ENCODE measurements at places on chromosomes 6 and 20.

- DNase-seq = no peak
These were observed 123.2 kb downstream of the ELOVL4 start for GRCh38 chr6:79824202-79824601.

DNA sequence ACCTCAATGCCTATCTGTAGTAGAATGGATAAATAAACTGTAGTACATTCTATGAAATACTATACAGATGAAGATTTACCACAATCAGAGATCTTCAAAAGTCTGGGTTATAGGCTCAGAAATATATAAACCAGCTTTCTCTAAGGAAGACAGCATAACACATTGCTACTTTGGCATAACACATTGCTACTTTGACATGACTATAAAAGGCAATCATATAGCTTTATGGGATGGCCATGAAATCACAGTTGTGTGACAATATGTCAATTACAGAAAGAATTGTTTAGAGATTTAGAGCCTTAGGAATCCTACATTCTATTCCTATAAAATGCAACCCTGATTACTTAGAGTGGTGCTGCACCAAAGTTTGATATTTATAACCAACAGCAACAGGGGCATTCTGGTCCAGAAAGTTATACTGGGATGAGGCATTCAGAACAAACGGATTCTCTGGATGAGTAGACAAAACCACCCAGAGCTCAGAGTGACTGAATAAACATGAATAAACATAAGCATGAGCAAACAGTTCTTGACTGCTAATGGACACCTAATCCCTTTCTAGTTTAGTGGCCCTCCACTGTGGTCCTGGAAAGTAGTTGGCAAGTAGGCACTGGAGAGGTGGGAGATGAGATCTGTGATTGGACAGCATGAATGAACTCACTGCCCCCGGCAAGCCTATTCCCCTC lies 12.0 kb downstream of the TTI1 start:
- DNase-seq = no peak

DNA sequence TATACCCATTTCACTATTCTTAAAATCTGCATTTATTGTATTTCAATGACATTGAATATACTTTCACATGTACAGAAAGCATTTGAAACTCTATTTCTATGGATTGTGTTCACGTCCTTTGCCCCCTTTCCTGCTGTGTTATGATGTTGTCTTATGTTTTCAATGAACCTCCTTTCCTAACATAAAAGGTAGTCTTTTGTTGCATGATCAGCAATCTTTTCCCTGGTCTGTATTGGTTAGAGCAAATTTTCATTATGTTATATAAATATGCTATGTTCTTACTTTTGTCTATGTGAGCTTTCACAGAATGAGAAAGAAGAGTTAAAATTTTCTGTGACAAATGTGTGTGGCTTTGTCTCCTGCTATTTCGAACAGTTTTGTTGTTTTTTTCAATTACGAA lies 73.1 kb downstream of the KIF16B start:
- DNase-seq = no peak

GRCh38 chr20:57219071-57219677 lies 47.3 kb downstream of the BMP7 start:
- DNase-seq = no peak

DNA sequence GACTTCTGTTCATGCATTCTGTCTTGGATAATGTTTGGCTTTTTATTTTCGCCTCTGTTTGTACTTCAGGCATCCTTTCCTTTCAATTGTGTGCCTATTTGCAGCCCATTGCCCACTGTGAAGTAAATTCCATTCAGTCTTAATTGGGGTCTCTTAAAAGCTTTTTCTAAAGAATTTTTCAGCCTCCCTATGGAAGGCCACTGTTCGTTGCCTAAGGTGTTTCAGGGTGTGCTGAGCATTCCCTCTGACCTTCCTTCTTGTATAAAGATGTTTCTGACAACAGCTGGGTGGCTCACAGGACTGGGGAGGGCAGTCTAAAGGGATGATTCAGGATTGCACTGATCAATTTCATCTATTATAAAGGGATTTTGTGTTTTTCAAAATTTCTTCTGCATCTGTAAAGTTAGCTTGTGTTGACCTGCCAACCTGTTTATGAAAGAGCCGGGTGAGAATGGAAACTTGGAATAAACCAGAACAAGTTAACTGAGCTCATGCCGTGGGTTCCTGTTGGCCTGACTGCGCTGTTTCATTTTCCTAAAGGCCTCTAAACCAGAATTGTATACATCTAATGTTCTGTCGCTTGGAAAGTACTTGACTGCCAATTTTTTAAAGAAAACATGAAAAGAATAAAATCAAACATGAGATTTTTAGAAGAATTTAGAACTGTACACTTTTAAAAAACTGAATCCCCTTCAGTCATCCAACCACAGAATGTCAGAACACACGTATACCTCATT lies 14.3 kb downstream of the PHACTR2 start:
- no peak for DNase-seq

- no peak for DNase-seq
These were observed 10.9 kb upstream of the SLC2A12 start for GRCh38 chr6:134063121-134063965.

DNA sequence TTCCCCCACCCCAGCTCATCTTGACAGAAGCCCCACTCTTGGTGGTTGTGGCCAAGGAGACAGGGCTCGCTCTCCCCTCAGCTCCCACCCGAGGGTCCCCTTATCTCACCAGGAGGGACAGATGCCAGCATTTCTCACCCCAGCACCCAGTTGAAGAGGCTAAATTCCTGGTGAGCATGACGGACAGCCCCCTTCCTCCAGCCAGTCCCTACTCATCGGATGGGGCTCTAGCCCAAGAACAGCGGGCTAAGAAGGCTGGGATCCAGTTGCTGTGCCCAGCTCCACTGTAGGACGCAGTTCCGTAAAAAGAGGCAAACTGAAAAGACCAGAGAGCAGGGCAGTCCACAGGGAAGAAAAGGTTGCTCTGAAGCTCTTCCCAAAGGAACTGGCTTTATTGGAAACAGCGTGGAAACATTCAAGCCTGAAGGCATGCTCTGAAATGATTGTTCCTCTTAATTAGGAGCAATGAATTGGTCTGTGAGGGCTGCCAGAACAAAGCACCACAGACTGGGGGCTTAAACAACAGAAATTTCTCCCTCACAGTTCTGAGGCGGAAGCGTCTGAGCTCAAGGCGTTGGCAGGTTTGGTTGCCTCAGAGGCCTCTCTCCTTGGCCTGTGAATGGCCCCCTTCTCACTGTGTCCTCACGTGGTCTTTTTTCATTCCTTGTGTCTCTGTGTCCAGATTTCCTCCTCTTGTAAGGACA lies 17.9 kb upstream of the KIF25 start:
- no peak for DNase-seq

DNA sequence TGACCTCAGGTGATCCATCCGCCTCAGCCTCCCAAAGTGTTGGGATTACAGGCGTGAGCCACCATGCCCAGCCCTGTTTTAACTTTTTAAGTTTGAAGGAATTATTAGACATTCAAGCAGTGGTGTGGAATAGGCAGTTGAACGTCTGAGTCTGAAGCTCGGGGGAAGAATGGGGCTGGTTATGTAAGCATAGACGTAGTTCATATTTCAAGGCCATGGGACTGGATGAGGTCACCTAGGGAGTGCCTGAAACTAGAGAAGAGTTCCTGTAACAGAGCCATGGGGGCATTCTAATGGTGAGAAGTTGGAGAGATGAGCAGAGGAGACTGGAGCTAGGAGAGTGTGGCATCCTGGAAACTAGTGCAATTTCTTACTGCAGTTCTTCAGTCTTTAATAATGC lies 6.4 kb downstream of the CDKAL1 start:
- DNase-seq = no peak

DNA sequence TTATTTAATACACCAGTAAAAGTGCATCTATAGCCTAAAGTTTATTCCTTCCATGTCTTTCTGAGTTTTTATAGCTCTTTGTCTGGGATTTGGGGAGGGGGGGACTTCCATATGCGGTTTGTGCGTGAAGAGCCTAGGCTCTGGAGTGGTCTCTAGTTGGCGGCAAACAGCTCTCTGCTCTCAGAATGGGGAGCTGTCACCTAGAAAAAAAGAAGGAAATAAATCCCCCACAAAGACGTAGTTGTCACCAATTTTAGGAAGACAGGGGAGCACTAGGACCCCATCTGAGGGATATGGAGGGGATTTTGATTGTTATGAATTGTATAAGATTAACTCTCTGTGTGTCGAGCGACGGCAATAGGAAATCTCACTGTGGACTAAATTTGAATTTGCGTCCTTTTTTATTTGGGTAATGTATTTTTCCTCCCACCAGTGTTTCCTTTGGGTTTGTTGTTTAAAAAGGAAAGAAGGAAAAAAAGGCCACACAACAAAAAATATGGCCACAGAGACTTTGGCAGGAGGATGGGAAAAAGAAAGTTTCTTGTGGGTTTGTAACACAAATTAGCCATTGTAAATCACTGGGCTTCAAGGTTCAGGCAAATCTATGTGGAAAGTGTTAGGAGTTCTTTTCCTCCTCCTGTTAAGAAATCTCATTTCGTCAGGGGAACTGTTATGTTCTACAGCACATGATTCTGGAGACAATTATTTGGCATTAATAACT lies 7.4 kb downstream of the POU3F2 start:
- DNase-seq = no peak

DNA sequence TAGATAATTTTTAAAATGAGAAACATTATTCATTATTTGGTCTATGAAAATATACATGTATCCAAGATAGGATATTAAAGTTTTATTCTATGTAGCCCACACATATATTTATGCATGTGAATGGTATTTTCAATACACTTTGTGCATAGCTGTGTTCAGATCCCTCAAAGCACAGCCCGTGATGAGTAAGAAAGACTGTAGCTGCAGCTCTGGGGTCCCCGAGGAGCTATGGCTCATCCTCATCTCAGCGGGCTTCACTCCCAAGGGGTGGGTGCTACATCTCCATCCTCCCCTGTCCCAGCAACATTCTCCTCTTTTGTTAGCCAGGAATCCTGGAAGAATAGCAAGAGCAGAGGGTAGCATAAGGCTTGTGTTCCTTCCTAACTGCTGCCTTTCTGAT lies 130.8 kb downstream of the SAMD5 start:
- DNase-seq = no peak

DNA sequence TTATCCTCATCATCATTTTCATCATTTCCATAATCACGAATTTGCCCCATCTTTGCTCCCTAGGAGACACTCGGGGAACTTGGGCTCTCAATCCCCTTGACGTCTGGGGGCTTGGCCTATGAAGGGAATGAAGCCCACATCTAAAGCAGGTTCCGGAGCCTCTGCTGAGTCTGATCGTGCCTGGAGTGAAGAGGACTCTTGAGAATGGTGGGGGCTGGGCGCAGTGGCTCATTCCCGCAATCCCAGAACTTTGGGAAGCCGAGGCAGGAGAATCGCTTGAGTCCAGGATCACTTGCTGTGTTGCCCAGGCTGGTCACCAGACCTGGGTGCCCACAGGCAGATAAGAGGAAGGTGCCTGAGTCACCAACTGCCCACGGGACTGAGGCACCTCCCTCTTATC lies 114.5 kb downstream of the SYCP2 start:
- no peak for DNase-seq

DNA sequence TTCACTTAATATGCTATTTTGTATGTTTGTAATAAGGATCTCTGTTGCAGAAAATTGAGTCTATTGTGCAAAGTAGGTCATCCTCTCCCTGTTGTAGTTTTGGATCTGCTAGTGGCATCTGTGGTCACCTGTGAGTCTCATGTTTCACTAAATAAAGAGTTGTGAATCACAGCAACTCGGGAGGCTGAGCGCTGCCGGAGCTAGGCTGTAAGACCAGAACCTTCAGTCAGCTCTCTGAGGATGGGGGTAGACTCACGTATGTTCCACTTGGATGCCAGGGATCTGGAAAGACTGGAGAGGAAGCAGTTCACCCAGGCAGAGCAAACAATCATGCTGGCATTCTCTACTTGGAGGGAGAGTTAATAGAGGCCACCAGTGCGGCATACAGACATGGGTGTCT lies 187.3 kb upstream of the FOXA2 start:
- no peak for DNase-seq

- DNase-seq = no peak
These were observed 228.1 kb downstream of the ATXN1 start for GRCh38 chr6:16533210-16533609.

DNA sequence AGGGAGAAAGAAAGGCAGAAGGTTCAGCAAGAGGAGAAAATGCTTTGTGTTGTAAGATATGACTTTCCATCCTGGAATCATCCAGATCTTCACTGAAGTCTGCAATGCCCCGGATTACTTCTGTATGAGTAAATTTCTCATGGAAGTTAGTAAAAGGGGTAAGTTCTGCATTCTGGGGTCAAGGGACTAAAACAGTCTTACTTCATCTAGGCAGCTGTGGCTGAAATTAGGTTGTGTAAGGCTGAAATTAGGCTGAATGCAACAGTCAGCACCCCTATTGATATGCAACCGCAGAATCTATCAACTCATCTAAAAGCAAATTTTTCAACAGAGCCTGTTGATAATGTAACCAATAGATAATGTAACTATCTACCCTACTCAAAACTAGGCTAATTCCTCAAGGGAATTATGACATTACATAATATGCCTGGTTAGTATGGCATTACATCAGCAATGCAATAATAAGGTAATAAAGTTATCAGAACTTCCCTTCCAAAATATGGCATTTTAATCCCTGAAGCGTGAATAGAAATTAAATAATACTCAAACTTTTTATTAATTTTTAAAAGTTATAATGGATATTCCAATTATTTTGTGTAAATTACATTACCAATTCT lies 671.7 kb upstream of the CITED2 start:
- DNase-seq = no peak

GRCh38 chr20:31846793-31847138 lies 1.4 kb upstream of the FOXS1 start:
- no peak for DNase-seq

GRCh38 chr6:104431096-104431495 lies 428.6 kb downstream of the HACE1 start:
- DNase-seq = no peak

DNA sequence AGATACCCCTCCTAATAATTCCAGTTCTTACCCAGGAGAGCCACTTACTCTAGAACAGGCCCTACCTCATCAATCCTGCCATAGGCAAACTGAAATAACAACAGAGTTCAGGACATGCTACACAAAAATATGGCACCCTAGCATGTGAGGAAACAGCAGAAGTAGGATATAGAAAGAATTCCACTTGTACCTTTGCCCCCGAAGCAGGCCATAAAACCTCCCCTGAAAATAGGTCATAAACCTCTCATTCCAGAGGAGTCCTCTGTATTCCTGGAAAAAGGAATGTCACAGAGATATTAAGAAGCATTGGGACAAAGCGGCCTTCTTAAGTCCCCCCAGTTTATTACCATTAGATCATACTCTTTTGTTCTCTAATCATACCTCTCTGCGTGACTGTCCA lies 504.3 kb upstream of the MARCKS start:
- DNase-seq = no peak

DNA sequence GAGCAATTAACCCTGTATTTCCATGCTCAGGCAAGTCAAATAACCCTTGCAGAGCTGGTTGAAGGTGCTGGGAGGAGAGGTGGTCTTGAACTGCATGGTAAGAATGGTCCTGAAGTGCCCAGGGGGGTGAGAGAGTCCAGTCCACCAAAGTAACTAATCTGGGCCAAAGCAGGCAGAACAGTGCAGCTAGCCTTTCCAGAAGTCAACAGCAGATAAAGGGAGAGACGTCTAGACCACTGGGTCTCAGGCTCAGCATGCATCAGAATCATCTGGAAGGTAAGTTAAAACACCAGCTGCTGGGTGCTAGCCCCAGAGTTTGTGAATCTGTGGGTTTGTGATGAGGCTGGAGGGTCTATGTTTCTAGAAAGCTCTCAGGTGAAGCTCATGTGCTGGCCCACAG lies 232.3 kb upstream of the ECI2 start:
- no peak for DNase-seq

GRCh38 chr20:3788685-3789155 lies 2.2 kb upstream of the CENPB start:
- DNase-seq = no peak

GRCh38 chr20:59149678-59150504 lies 13.7 kb upstream of the ZNF831 start:
- no peak for DNase-seq

Measured in NCI-H1436 treated with DMSO at 0.1 percent for 48 hours (cell line).